HCT116 (cell line): ENCODE measurements at places on chromosomes 16 and 17. TPM values are rescaled to one million over a fixed set of nuclear protein-coding genes. Genes with fewer than 3 reads are reported as not detected.

Gene SALL1
- not detected for total RNA-seq

Gene C16orf96
- total RNA-seq = 0.10 TPM

Gene MBTD1
- total RNA-seq = 27.3 TPM

DNA sequence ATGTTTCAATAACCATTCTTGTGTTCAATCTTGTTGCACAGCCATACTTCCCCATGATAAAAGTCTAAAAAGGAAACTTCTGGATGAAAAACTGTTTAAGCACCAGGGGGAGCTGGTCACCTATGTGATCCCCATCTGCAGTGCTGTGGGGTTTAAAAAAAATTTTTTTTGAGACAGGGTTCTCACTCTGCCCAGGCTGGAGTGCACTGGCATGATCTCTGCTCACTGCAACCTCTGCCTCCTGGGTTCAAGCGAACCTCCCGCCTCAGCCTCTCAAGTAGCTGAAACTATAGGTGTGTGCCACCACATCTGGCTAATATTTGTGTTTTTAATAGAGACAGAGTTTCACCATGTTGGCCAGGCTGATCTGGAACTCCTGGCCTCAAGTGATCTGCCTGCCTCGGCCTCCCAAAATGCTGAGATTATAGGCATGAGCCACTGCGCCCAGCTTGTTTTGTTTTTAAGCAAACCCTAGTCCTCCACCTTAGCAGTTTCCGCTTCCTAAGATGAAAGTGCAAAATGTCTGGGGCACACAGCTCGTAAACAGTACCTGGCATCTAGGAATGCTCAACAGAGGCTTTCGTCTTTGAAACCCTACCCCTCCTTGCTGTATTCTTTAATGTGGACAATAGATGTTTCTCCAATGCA, 25.4 kb downstream of the DNAJA2 start:
- H3K4me3 ChIP-seq = no peak overlapping the region
- no peaks in the 10 kb centered on the region for H3K36me3 ChIP-seq
- DNase-seq = peak; percentile 29
- no peaks in the 10 kb centered on the region for H3K27me3 ChIP-seq

GRCh38 chr17:6701719-6702118, 11.4 kb downstream of the SLC13A5 start:
- no peak overlapping the region for H3K27ac ChIP-seq
- DNase-seq = peak; percentile 33
- H3K4me1 ChIP-seq = no peaks in the 10 kb centered on the region
- no peaks in the 10 kb centered on the region for H3K27me3 ChIP-seq

GRCh38 chr16:17076092-17076754, 394.5 kb downstream of the XYLT1 start:
- no peak for DNase-seq
- no peak overlapping the region for H3K4me3 ChIP-seq
- H3K27ac ChIP-seq = no peak overlapping the region

- H3K27me3 ChIP-seq = no peaks in the 10 kb centered on the region
- no peak overlapping the region for H3K27ac ChIP-seq
- DNase-seq = no peak
- no peaks in the 10 kb centered on the region for H3K36me3 ChIP-seq
Measured at GRCh38 chr16:78773706-78774105, 674.3 kb downstream of the WWOX start.

DNA sequence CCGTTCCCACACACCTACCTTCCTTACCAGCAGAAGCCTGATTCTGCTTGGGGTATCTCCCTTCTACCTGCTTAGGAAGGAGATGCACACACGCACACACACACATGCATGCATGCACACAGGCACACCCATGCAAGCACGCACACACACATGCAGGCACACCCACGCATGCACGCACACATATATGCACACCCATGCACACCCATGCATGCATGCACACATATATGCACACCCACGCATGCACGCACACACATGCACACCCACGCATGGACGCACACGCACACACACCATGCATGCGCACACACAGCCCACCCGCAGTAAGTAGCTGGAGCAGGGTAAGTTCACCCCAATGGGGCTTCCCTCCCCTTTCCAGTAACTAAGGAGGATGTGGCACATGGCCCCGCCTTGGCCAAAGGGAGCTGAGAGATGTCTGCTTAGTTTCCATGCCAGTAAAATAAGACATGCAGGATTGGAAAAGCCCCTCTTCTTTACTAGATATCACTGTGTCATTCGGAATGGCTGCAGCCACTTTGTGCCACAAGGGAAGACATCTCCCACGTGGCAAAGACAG, 33.7 kb downstream of the ADCY9 start:
- H3K27ac ChIP-seq = no peak overlapping the region
- H3K4me1 ChIP-seq = peaks cover 31% of the 10 kb centered on the region
- no peaks in the 10 kb centered on the region for H3K36me3 ChIP-seq
- DNase-seq = no peak
- no peak overlapping the region for H3K4me3 ChIP-seq

- H3K27ac ChIP-seq = no peak overlapping the region
- no peak overlapping the region for H3K4me3 ChIP-seq
- H3K27me3 ChIP-seq = no peaks in the 10 kb centered on the region
- no peak for DNase-seq
Measured at GRCh38 chr16:30539000-30539964, 4.6 kb upstream of the ZNF747 start.

- DNase-seq = no peak
- no peaks in the 10 kb centered on the region for H3K27me3 ChIP-seq
- H3K27ac ChIP-seq = no peak overlapping the region
- no peaks in the 10 kb centered on the region for H3K4me1 ChIP-seq
Measured at GRCh38 chr17:52470553-52470952, 312.0 kb upstream of the CA10 start.

GRCh38 chr16:4373909-4374742, 2.5 kb downstream of the VASN start:
- no peaks in the 10 kb centered on the region for H3K36me3 ChIP-seq
- peak overlapping the region; percentile 80 for H3K4me3 ChIP-seq
- peak overlapping the region; percentile 72 for H3K27ac ChIP-seq
- H3K4me1 ChIP-seq = peaks cover 38% of the 10 kb centered on the region

- H3K36me3 ChIP-seq = peaks cover 4% of the 10 kb centered on the region
- H3K27ac ChIP-seq = peak overlapping the region; percentile 78
- no peaks in the 10 kb centered on the region for H3K27me3 ChIP-seq
- H3K4me1 ChIP-seq = peaks cover 81% of the 10 kb centered on the region
- H3K4me3 ChIP-seq = peak overlapping the region; percentile 47
- DNase-seq = peak; percentile 91
Measured at GRCh38 chr17:82859431-82860403, 19.9 kb upstream of the ZNF750 start.

DNA sequence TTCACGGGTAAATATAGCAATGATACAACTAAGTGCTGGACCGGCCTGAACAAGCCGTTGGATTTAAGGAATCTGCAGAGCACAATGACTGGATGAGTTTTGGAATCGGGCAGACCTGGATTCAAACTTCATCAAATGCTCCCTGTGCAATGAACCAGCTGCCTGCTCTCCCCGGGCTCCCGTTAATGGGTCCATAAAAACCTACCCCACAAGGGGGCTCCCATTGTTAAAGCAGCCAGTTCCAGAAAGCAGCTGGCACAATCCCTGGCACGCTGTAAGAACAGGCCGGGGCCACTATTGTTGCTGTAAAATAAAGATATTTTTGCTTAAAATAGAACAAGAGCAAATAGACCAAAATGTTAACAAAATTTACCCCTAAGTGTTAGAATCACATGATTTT, 131.9 kb downstream of the C16orf95 start:
- no peak overlapping the region for H3K4me3 ChIP-seq
- no peaks in the 10 kb centered on the region for H3K27me3 ChIP-seq
- H3K36me3 ChIP-seq = no peaks in the 10 kb centered on the region
- no peak for DNase-seq
- no peak overlapping the region for H3K27ac ChIP-seq

DNA sequence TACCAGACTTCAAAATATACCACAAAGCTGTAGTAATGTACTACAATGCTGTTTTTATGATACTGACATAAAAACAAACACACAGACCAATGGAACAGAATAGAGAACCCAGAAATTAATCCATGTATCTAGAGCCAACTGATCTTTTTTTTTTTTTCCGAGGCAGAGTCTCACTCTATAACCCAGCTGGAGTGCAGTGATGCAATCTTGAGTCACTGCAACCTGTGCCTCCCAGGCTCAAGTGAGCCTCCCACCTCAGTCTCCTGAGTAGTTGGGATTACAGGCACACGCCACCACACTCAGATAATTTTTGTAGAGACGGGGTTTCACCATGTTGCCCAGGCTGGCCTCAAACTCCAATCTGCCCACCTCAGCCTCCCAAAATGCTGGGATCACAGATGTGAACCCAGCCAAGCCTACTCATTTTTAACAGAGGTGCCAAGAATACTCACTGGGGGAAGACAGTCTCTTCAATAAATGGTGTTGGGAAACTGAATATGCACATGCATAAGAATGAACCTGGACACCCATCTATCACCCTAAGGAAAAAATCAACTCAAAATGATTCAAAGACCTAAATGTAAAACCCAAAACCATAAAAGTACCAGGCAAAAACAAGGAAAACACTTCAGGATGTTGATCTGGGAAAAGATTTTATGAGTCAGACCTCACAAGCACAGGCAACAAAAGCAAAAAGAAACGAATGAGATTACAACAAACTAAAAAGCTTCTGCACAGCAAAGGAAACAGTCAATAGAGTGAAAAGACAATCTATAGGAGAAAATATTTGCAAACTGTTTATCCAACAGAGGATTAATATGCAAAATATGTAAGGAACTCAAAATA, 63.1 kb downstream of the STX8 start:
- H3K4me3 ChIP-seq = peak overlapping the region; percentile 12
- peaks cover 15% of the 10 kb centered on the region; the same call in 1 of the 2 replicates for H3K4me1 ChIP-seq
- no peak overlapping the region; the same call in 1 of the 2 replicates for H3K27ac ChIP-seq
- no peaks in the 10 kb centered on the region for H3K27me3 ChIP-seq

GRCh38 chr17:62857526-62857925, 49.4 kb upstream of the MARCHF10 start:
- peaks cover 12% of the 10 kb centered on the region for H3K4me1 ChIP-seq
- no peaks in the 10 kb centered on the region for H3K27me3 ChIP-seq
- no peak overlapping the region for H3K4me3 ChIP-seq
- no peak for DNase-seq
- no peaks in the 10 kb centered on the region for H3K36me3 ChIP-seq
- H3K27ac ChIP-seq = no peak overlapping the region
